ENCODE measurements at places on chromosomes 5 and 9. TPM values are rescaled to one million over a fixed set of nuclear protein-coding genes. Genes with fewer than 3 reads are reported as not detected.

GRCh38 chr9:73151653-73152542, at the start of gene ANXA1:
TSS of gene ANXA1 (plus strand) at chr9:73151865. CDS start at chr9:73158536, 6,671 bp downstream.
- no peak for DNase-seq

GRCh38 chr5:54514291-54514690, 3.3 kb upstream of the SNX18 start:
- no peak for DNase-seq

- no peak for DNase-seq
Observed at GRCh38 chr5:73322437-73323076, 126.0 kb downstream of the FOXD1 start.

Gene INSL6
- not detected for total RNA-seq

Gene COL5A1
- 0.58 TPM for total RNA-seq

DNA sequence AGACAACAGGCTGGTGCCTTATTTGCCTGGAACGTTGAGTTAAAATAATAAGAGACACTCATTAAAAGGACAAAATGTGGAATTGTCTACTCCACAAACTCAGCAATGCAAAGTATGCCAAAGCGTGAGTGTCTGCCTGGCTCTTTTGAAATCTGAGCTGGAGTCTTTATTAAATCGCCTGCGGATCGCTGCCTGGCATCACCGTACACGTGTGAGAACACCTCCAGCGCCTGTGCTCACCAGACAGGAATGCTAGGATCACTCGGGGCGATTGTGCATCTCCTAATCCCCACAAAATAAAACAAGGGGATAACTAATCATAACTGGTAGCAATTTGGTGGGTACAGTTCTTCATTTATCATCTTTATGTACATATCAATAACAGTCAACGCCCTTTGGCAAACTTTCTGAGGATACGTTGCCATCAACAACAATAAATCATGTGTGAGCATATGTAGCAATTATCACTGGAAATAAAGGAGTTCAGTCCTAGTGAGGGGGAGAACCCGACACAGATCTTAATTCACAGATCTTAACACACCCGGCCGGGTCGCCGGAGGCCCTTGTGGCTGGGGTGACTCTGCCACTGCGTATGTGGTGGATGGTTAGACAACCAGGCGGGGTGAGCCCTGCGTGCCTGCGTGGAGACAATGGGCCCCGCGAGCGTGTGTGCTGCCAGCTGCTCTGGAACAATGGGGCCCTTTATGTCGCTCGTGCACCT, 284.9 kb upstream of the IRX1 start:
- DNase-seq, result no peak

- DNase-seq, result no peak
Observed at GRCh38 chr5:145484158-145484557, 351.0 kb downstream of the PRELID2 start.

DNA sequence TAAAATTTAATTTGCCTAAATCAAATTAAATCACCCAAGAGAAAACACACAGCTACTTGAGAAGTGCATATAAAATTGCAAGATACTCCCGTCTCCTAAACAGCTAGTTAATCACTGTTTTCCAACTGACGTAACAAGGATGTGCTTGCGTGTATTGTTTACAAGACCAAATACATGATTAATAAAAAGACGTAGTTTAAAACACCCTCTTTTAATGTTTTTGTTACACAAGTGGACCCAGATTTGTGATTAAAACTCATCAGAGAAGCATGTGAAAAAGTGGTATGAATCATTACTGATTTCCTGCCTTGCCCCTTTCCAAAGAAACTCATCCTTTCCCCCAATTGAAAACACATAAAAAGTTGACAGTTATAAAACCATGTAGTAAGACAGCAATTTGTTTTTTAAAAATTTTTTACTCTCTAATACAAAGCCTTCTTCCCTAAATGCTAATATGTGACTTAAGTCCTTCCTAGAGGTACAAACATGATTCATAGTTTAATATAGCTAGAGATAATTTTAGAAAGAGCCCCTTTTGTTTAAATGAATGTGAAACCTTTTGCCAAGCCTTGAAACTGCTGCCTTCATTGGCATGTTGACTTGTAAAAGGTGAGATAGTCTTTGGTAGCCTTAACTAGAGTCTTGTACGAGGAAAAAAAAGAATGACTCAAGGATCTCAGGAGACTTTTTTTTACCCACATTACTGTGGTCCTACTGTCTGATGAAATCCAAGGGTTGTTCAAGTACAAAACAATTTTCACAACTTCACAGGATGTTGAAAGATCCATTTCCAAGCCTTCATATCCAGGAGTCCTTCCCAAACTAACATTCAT, 61.4 kb upstream of the FST start:
- DNase-seq, result no peak

GRCh38 chr5:3546028-3546427, 49.6 kb upstream of the IRX1 start:
- no peak for DNase-seq

GRCh38 chr9:38048316-38048969, 20.6 kb downstream of the SHB start:
- DNase-seq, result no peak

Gene CD180
- not detected for total RNA-seq

GRCh38 chr9:129751841-129752801, 721 bp downstream of the PTGES start:
- peak; percentile 66 for DNase-seq

Gene RUSC2
- total RNA-seq, result 19.1 TPM

DNA sequence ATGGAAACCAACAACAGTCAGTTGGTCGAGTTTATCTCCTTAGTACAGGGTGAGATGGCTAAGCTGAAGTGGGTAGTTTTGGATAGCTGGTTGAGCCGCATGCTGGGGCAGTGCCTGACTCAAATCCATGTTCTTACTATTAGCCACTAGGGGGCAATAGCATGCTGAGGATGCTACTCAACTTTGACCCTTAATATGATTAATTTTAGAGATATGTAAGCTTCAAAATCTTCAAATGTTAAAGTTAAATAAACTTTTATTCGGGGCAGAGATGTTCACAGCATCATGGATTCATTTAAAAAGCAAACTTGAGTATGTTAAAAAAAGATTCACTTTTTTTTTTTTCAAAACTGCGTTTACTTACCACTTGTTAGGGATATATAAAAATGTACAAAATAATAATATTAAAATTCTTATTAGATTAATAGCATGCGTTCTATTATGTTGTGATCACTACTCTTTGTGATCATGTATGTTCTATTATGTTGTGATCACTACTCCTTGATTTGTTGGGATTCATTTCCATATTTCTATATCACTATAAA, 57.0 kb downstream of the C9orf153 start:
- DNase-seq, result peak; percentile 30

DNA sequence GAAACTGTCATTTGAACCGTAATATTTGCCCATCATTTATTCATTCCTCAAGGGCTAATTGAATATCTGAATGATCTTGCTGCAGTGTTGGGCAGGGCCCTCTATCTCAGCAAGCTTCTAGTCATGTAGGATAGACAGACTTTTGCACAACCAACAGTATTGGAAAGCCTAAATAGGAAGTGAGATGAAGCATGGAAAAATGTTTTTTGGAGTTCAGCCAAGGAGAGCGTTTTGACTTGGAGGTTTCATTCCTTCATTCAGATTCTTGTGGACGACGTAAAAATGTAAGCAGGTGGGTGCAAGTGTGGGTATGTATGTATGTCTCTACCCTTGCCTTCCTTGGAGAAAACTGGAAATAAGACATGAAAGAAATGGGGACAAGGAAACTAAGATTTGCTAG, 15.5 kb downstream of the DAPK1 start:
- DNase-seq, result no peak

Data from G401 (cell line).